ENCODE measurements at places on chromosomes 7 and 10. TPM values are rescaled to one million over a fixed set of nuclear protein-coding genes. Genes with fewer than 3 reads are reported as not detected.
A peak's percentile ranks its signal among the peaks of the same experiment; 100 is the strongest.

The CPA2 gene
- 0.10 TPM for polyA plus RNA-seq

- no peak for DNase-seq
These were observed 100.1 kb upstream of the PTN start for GRCh38 chr7:137443616-137444015.

The SVOPL gene
- not detected for polyA plus RNA-seq

The GIMAP4 gene
- polyA plus RNA-seq, result not detected

DNA sequence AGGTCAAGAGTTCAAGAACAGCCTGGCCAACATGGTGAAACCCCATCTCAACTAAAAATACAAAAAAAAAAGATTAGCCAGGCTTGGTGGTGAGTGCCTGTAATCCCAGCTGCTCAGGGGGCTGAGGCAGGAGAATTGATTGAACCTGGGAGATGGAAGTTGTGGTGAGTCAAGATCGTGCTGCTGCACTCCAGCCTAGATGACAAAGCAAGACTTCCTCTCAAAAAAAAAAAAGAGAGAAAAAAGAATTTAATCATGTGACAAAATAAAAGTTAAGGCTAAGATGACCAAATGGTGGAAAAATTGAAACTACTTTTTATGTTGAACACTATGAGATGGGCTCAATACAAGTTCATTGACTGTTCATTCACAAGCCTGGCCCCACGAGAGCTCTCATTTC, 141.1 kb upstream of the WDR11 start:
- no peak for DNase-seq

DNA sequence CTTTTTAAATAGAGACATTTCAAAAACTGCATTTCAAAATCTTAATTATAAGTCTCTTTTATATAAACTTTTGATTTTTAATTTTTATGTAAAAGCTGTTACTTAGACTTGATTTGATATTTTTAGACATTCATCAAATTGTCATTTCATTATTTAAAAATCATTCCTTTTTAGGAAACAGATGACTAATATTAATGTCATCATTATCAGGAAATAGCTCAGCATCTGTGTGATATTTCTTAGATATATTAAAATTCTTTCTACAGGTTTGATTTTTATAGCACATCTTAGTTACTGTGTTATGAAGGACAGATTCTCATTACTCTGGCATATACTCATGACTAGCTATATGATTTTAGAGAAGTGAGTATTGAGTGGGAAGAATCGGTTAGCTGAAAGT, 17.2 kb downstream of the RUNDC3B start:
- DNase-seq, result no peak

GRCh38 chr10:839550-840205, 91.8 kb downstream of the LARP4B start:
- no peak for DNase-seq

- DNase-seq, result peak; percentile 20
These were observed 78.7 kb upstream of the C1GALT1 start for GRCh38 chr7:7103343-7104313.

DNA sequence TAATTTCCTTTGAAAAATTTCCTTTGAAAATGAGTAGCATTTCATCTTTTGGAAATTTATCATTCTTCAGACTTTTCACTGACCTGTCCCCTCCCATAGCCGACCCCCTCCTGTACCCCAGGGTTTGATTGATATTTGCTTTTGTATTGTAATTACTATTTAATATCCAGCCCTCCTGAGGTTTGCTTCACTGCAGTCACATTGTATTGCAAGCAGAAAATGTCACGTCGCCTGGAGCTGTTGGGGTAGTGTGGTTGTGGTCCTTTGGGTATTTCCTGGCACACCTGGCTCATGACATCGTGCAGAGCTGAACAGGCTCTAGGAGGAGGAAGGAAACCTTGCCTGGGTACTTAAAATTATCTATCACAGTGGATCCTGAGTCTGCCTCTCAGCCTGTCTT, 116.1 kb downstream of the INSYN2A start:
- no peak for DNase-seq

DNA sequence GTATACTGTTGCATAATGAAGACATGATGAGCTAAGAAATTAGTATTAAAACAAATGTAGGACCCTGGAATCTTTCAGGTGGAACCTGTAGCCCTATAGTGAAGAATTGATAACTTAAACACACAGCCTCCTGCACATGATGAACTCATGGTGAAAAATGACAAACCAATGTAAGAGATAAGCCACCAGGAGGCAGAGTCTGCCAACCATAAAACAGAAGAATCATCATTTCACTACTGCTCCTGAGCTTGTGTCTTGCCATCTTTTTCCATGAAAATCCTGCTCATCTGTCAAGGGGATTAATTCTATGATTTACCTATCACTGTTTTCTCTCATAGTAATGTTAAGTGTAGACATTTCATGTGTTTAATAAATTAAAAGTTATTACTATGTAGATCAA, 363.9 kb downstream of the MALRD1 start:
- peak; percentile 10 for DNase-seq

DNA sequence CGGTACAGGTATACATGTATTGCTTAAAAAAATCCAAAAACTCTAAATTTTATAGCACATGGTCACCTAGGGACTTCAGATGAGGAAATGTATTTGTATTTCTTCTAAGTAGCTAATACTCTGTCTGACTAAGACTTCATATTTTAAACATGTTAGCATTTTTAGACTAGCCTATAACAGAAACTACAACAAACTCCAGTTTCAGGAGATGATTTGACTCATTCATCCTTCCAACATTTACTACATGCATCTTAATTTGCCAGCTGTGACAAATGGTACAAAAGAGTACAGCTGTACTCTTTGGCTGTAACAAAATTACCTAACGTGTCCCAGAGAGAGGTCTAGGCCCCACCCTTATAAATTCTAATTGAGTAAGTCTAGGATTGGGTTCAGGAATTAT, 22.2 kb downstream of the TMEM209 start:
- no peak for DNase-seq

- DNase-seq, result no peak
These were observed 180.0 kb upstream of the AHR start for GRCh38 chr7:17118412-17118811.

DNA sequence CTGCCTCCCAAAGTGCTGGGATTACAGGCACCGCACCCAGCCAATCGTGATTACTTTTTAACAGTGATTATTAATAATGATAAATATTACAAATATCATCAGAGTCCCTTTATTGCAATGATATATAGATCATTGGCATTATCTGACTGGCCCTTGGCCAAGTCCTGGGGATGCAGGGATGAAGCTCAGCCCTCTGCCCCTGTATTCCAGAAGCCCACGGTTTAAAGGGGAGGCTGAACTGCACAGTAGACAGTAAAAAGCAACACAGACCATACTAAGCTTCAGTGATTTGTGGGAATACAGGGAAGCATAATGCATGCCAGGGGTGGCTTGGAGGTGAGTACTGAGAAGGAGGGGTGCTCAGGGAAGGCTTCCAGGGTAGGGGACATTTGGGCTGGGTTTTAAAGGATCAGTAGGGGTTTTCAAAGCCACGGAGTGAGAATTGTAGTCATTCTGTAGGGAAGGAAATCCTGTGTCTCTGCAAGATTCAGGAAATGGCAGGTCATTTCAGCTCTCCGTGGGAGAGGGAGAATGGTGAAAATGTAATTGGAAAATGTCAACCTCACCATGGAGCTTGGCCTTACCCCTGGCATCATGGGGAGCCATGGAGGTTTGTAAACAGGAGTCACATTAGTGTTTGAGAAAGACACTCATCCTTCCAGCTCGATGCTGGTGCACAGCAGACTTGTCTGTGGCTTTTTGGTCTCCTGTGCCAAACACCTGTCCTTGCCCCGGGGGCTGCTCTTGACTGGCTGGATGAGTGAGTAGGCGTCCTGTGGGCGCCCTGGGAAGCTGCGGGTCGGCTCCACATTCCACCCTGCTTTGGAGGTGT, 8.8 kb downstream of the ADAMTS14 start:
- no peak for DNase-seq

DNA sequence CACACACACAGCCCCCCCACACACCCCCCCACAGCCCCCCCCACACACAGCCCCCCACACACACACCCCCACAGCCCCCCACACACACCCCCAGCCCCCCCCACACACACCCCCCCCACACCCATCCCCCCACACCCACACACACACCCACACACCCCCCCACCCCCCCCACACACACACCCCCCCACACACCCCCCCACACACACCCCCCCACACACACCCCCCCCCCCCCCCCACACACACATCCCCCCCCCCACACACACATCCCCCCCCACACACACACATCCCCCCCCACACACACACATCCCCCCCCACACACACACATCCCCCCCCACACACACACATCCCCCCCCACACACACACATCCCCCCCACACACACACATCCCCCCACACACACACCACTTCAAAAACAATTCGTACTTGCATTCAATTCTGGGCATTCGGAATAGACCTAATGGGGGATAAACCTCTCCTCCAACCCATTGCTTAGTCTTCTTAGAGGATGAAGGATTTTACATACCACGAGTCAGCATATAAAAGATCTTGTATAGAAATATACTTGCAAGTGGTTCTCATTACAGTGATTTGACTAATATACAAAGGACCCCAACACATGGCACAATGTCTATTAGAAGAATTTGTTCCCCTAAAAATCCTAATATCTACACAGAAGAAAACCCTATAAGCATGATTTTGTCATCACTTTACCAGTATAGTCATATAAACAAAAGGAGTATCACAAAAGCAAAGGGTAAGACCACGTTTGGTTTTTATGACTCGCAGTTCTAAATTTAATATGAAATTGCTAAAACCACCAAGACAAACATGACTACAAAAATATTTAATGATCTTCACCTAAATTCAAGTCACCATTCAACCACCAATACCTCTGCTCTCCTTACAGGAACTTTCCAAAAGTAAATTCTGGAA, 80.9 kb downstream of the DIP2C start:
- no peak for DNase-seq

GRCh38 chr10:120586471-120586872, 129.4 kb downstream of the PLPP4 start:
- no peak for DNase-seq

DNA sequence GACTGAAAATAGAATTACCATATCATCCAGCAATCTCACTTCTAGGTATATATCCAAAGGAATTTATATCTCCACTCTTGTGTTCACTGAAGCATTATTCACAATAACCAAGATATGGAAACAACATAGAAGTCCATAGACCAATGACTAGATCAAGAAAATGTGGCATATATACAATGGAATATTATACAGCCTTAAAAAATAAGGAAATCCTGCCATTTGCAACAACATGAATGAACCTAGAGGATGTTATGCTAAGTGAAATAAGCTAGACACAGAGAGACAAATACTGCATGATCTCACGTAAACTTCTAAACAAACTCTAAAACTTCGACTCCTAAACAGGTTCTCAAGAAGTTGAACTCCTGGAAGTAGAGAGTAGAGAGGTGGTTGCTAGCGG, 254.5 kb downstream of the SKIDA1 start:
- no peak for DNase-seq

The SORCS3 gene
- not detected for polyA plus RNA-seq

All from AG04450 (cell line).